Kidney capillary endothelial cell (primary cell): ENCODE measurements at places on chromosomes 6 and 20.

DNA sequence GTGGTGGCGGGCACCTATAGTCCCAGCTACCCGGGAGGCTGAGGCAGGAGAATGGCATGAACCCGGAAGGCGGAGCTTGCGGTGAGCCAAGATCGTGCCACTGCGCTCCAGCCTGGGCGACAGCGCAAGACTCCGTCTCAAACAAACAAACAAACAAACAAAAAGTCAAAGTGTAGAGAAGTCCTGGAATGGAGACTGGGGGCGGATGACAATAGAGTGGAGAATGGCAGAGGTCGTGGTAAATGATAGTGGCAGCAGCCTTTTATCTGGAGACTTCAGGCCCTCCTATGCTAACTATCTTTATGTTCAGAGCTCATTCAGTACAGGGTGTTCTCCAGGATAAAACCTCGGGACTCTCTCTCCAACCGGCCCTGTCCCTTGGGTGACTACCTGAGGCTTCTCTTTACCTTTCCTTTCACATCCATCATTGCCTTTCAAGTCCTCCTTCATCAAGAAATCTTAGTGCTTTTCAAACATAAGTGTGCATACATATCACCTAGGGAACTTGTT lies 1.4 kb upstream of the FKBPL start:
- DNase-seq = no peak

DNA sequence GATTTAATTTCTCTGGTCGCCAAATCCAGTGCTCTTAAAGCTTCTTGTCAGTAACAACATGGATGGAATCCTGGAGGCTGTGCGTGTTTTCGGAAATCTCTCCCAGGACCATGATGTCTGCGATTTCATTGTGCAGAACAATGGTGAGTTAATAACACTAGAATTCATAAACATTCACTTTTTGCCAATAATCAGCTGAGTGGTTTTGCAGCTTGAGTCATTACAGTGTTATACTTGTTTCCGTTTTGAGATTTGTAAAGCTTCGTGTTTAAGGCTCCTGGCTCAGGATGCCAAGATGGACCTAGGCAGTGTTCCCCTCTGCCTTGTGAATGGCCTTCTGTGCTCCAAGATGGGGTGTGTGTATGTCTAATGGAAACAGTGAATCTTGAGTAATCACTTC lies 113.8 kb downstream of the ARMC2 start:
- DNase-seq = no peak

DNA sequence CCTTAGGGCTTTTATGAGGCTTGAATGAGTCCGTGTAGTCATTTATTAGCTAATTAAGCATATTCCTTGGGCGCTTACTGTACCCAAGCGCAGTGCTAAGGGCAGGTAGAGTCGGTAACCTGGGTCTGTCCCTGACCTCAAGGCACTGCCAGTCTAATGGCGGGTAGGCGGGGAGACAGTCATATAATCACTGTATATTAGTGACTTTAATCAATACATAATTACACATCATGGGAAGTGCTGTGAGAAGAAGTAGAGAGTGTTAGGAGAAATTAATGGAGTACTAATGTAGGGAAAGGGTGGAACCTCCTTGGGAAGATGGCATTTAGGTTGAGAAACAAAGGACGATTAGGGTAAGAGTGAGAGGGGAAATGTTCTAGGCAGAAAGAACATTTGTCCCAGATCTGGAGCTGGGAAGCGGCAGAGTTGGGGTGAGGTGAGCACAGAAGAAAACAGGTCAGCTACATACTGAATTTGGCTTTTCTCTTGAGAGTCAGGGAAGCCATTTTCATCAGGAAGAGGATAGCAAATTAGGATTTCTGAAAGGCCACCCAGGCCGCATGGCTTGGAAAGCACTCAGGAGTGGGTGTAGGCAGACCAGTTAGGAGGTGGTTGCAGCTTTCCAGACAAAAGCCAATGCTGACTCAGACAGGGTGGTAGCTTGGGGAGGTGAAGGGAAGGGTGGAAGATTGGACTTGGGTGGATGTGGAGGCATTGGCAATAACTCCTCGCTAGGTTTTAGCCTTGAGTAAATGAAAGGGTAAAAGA lies 954 bp upstream of the BLCAP start:
- no peak for DNase-seq

DNA sequence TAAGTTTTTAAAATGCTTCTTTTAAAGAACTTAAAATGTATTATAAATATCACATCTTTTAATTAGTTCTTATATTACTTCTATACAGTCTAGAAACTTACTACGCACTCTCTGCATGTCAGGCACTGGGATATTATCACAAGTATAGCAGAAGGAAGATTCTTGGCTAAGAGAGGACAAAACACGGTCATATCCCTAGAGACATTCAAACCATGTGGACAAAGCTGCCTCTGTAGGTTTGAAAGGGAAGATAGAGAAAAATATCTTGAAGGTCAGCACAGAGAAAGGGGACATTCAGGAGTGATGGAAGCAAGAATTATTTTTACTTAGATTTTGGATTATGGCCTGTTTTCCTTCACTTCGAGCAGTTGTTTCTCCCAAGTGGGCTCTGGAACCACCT lies 64.1 kb downstream of the LRRC1 start:
- DNase-seq = no peak

DNA sequence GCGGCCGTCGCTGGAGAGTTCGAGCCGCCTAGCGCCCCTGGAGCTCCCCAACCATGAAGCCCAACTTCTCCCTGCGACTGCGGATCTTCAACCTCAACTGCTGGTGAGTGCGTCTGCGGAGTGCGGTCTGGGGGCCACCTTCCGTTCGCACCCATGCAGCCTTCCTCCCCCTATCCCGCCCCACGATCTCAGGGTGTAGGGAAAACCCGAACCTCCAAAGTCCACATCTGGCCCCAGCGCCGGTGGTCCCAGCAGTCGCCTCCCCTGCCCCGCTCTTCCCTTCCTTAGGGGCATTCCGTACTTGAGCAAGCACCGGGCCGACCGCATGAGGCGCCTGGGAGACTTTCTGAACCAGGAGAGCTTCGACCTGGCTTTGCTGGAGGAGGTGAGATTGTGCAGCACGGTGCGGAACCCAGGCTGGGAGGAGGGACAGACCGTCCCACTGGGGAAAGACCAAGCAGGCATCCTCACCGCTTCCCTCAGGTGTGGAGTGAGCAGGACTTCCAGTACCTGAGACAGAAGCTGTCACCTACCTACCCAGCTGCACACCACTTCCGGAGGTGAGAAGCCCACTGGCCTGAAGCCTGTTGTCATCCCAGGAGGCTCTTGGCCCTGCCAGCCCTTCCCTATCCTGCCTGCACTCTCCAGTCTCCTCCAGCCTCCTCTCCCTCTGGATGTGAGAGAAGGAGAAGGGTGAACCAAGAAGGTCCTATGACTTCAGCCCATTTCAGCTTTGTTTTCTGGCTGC lies 719 bp downstream of the SMPD2 start:
- DNase-seq = peak; percentile 24

- DNase-seq = no peak
Observed at GRCh38 chr20:50425076-50425475, 85.1 kb upstream of the PTPN1 start.

DNA sequence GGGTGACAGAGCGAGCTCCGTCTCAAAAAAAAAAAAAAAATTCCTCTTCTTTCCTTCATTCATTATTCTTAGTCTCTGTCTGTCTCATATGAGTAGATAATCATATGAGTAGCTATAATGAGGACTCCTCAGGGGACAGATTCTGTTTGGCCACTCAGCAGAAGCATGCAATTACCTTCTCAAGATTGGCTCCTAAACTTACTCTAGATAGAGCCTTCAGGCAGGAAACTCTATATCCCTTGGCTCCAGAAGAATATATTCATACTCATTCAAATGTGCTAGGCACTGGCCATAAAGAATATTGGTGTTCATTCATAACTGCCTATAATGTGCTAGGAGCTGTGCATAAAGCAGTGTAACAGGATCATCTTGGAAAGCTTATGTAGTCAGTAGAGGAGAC lies 2.2 kb upstream of the ACAT2 start:
- DNase-seq = no peak

DNA sequence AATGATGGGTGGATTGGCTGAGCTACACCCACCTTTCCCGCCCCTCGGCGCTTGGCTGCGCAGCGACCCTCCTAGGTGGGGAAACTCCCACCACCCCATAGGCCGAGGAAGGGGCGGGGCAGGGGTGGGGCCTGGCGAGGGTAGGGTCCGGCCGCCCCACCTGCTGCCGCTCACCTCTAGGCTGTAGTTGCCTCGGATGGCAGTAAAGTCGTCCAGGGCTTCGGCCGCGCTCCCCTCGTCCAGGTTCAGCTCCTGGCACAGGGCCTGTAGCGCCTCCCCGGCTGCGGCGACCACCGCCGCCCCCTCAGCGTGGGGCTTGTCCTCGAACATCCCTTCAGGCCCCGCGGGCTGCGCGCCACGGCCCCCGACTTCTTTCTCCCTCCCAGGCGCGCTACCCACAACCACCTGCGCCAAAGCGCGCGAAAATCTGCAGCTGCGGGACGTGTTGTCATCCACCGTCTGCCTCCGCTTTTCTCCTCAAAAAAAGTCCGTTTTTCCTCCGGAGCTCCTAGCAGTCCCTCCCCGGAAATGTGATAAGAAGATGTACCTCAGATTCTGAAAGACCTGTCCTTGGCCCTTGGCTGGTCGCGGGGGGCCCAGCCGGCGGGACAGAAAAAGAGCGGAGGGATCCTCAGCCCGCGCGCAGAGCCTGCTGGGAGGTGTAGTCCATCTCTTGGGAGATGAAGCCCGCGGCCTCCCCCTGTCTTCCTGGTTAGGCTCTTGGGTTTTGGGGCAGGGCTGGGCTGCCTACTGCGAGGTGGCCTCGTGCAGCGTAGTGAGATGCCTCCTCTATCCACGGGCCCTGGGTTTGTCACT lies at the start of gene RBL1:
Gene RBL1 (minus strand): TSS at position 399 of the 816 bp plus-strand sequence. CDS start 69 bp downstream, at position 330.
- peak; percentile 53 for DNase-seq

DNA sequence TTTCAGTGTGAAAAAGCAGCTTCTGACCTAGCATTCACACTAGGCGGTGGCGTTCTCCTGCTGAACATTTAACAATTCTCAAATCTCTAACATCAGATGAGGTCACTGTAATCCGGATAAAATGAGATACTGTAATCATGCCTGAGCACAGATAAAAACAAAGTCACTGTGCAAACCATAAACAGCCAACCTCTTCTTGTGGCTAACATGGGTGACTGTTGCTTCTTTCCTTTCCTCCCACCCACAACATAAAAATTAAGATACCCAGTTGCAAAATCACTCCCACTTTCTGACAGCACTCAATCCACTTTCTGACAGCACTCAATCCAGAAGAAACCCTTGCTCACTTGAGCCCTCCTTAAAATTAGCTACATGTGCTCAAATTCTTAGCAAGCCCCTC lies 11.5 kb upstream of the ALDH8A1 start:
- DNase-seq = no peak

- no peak for DNase-seq
Observed at GRCh38 chr6:5761370-5761769, 245.4 kb downstream of the NRN1 start.

- DNase-seq = no peak
Observed at GRCh38 chr6:156650896-156651390, 126.2 kb upstream of the ARID1B start.

DNA sequence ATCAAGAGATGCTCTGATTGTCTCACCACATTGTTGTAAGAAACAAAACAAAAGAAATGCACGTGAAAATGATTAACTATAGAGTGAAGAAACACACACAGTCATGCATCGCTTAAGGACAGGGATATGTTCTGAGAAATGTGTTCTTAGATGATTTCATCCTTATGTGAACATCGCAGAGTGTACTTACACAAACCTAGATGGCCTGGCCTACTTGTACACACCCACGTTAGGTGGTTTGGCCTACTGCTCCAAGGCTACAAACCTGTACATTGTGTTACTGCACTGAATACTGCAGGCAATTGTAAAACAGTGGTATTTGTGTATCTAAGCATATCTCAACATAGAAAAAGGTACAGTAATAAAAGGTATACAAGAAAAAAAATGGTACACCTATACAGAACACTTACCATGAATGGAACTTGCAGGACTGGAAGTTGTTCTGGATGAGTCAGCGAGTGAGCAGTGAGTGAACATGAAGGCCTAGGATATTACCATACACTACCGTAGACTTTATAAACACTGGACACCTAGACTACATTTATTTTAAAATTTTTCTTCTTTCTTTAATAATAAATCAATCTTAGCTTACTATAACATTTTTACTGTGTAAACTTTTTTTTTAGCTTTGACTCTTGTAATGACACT lies 48.6 kb downstream of the FKBP5 start:
- DNase-seq = no peak

- no peak for DNase-seq
Observed at GRCh38 chr6:62714112-62714511, 428.1 kb upstream of the KHDRBS2 start.

DNA sequence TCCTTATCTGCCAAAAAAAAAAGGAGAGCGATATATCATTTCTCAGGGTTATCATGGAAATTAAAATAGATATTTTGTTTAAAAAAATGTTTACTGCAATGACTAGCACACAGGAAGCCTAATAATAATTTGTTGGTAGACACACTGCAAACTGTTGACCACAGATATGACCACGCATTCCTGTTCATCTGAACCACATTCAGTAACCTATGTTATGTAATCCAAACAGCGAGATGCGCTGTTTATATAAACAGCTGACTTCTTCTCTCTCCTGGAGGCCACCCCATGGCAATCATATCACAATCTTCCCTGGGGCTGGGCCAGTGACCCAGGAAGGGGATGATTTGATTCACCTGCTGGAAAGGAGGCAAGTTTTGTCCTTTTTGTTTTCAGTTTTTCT lies 129.3 kb upstream of the UST start:
- DNase-seq = no peak

GRCh38 chr6:121767211-121767610 lies 331.8 kb downstream of the GJA1 start:
- no peak for DNase-seq

DNA sequence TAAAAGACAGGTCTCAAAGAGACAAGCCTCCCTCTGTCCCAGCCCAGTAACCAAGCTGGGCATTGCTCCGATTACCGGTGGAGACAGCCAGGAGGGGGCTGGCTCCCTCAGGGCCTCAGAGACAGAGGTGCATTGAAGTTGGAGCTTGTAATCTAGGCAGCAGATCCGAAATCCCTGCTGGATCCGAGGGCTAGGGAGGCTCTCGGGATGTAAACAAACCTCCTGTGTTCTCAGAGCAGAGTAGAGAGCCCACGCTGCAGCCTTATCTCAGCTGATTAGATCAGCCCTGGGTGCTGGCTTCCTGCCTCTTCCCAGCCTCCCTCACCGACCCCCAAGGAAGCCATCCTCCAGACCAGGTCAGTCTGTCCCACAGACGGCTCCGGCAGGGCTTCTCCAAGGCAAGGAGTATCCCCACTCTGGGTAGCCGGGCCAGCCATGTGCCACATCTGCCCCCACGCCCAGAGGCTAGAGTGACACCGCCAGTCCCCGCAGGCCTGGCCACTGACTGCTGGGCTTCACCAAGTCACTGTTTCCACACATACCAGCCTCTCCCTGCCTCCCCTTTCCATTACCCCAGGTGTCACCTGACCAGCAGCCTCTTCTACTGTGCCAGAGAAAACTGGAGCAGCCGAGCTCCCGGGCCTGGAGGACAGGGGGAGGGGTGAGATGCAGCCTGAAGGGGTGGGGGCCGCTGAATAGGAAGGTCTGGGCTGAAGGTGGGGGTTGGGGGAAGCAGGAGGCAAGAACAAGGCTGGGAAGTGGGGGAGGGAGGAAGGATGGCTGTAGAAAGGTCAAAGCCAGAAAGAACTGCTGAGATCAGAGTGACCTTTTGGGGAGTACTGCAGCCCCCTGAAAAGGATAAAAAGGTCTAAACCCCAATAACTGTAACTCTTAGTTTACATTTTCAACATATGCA lies 6.0 kb downstream of the SDC4 start:
- DNase-seq = no peak
